Cortex of kidney (tissue), 1 donor: ENCODE measurements at places on chromosomes 2 and 18.

DNA sequence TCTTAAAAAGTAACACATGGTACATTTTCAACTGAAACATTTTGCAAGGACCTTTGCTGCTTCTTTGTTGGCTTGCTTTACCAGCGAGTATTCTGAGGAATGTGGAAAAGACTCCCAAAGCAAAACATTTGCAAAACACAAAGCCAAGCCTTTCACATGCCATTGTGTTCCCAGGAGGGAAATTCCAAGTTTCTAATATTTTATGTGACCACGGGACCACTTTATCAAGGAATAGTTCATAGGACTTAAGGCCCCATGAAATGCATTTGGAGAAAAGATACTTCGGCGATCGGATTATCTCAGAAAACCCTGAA is 26.2 kb downstream of the CYP27C1 start:
- no peak for DNase-seq

DNA sequence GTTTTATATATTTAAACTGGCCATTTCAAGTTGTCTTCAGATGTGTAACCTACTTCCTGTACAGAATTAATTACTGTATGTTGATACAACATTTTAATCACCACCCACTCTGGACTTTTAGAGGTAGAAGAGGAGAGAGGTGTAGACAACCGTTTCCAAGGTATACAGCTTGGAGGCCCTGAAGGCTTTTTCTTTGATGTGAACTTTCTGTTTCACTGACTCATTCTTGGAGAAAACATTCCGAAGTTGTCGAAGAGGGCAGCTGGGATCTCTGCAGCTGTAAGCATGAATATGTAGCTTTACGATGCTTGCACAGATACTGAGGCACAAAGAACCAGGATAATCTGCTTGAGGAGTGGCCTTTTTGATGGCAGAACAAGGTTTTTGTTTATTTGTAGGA is 137.0 kb downstream of the NCKAP5 start:
- DNase-seq, result no peak

GRCh38 chr2:6354546-6354945 is 511.2 kb downstream of the CMPK2 start:
- no peak for DNase-seq

DNA sequence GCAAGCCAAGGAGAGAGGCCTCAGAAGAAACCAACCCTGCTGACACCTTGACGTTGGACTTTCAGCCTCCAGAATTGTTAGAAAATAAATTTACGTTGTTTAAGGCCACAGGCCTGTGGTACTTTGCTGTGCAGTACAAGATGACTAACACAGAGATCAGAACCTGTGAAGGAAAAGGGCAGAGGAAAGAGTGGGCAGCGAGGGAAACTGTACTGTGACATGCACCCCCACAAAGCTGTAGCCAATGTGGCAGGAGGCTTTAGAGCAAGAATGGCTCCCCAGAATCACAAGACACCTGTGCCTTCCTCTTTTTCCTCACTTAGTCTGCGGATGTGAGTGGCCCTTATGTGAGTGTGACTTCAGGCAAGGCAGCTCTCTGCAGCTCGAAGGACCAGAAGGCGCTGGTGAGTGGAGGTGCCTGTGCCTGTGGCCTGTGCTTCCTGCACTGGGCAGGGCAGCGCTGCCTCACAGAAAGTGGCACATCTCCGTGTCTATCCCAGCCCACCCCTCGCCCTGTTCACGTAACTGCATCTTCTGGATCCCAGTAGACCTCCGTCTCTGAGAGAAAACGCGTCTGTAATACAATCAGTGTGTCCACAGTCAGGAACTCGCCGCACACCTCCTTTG is 89.5 kb downstream of the MRPS9 start:
- DNase-seq, result no peak

DNA sequence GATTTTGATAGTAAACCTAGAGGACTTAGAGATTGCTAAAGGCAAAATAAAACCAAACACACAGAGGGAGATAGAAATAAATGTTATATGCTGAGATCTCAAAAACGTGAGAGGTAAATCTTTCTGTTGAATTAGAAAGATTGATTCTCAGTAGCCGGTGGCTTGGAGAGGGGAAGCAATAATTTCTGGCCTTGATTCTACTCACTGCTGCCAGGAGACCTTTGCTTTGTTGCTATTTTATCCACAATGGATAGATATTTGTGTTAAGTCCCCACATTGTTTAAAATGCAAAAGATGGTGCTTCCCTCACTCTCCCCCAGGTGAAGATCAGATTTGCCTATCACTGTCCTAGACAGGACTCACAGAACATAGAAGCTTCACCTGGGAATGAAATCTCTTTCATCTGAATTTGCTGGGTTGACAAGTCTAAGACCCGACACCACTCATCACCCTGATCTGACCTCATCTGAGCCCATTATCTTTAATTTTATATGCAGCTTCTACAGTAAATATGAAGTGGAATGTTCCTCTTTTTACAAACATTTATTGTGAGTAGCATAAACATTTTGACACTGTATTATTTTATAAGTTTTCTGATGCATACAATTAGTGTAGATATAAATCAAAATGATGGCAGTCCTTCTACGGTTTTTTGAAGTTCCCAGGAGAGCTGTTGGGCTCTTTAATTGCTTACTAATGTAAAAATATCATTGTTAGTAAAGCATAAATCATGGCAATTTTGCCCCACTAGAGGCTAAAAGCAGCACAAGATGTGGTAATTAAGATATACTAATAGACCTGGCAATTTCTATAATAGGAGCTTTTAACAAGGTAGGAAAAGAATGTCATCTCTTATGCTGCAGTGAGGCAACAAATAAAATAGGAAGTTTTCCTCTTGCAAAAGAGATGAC is 149.7 kb downstream of the DCC start:
- DNase-seq, result no peak

- DNase-seq, result no peak
Observed at GRCh38 chr2:230060672-230061293, 7.9 kb downstream of the SLC16A14 start.

DNA sequence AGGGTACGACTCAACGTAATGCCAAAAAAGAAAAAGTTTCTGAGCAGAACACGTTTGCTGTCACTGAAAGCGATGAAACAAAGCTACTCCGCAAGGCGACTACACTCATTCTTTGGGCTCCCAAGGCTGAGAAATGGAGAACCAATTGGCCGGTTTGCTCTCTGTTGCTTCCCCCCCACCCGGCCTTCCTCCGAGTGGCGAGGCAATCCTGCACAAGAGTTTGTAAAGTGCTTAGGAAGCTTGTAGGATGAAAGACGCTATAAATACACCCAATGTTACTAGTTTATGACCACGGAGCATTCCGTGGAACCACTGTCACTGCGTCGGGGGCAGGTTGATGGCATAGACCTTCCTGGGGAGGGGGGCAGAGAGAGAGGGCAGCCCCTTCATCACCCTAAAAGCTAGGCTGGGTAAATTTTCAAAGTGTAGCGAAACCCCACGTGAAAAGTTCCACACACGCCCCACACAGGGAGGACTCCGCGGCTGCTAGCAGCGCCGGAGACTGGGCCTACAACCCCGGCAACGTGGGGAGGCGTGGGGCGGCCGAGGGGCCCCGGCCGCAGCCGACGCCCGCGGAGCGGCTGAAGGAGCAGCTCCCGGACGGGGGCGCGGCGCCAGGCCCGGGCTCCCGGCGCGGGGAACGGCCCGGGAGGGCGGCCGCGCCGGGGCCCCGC is 915 bp downstream of the CUL3 start:
- DNase-seq, result no peak

GRCh38 chr2:109448946-109449788 is 164.6 kb downstream of the SEPTIN10 start:
- DNase-seq, result no peak

GRCh38 chr18:64653068-64653467 is 504.2 kb upstream of the LINC00305 start:
- no peak for DNase-seq

- DNase-seq, result no peak
Observed at GRCh38 chr2:128405467-128405900, 86.8 kb upstream of the HS6ST1 start.

GRCh38 chr2:55786280-55786679 is 92.6 kb upstream of the PNPT1 start:
- DNase-seq, result no peak

DNA sequence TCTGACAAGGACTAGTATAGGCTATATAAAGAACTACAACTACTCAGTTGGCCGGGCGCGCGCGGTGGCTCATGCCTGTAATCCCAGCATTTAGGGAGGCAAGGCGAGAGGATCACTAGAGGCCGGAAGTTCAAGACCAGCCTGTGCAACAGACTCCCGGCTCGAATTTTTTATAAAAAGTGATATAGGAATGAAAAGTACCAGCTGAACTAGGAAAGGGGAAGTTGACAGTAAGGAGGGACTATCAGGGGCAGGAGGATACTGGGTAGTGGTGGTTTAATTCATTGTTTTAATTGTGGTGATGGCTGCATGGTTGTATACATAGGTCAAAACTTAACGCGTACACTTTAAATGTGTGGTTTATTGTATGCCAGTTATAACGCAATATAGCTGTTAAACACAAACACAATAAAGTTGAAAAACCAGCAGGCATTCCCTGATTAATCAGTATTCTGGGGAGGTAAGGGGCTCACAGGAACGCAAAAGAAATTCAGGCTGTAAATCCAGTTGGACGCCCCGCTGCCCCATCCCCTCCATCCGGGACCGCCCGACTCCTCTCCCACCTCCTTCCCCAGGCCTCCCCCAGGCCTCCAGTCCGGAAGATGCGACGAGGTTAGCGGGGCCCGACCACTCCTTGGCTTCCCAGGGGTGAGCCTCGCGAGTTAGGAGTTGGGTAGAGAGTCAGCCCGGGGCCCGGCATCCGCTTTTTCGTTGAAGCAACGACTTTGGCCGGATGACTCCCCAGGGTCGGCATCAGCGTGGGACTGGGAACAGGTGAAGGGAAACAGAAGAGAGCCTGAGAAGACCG is 746 bp upstream of the POLR1B start:
- no peak for DNase-seq

- DNase-seq, result no peak
Observed at GRCh38 chr2:216318521-216318874, 53.8 kb downstream of the MARCHF4 start.

DNA sequence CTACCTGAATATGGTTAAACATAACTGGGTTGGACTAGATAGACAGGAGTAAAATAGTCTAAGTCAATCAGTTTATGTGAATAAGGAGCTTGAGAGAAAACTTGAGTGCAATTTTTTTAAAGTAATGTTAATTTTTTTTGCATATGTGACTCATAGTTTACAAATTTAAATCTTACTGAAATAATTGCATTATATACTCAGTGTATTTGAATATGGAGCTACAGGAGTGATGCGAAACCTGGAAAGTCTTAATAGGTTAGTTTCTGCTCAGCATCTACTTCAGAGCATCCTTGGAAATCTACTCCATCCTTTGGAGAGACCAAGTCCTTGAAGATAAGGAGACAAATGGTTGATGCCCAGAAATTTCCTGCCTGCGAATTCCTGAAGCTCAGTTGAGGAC is 318.8 kb upstream of the NXPH2 start:
- no peak for DNase-seq

DNA sequence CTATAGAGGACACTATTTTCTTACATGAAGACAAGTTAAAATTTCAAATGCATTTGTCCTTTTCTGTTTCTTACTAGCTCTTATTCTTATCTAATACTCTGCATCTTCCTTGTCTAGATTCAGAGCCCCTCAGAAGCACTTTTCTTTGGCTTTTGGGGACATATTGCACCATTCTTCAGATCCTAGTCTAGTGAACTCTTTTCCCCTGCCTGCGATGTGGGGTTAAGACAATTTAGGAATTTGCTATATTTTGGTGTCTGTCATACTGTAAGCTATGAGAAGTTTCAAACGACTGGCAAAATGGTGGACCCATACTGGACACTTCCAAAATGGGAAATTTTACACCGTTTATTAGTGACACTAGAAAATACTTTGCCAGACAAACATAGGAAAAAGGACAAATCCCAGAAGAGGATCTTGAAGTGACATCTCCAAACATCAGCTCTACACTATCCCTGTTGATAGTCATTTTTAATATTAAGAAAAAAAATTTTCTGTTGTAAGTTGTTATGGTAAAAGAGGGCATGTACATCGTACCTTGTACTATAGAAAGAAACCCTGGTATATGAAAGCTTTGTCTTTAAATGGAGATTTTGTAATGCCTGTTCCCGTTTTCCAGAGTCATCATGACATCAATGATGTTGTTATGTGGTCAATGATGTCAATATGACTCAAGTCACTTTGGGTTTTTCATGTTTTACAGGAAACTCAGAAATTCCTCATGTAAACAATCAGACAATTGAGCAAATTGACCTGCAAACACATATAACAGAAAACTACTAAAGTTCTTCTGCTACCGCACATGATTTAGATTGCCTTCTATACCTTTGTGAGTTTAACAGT is 4.4 kb upstream of the KYNU start:
- no peak for DNase-seq

DNA sequence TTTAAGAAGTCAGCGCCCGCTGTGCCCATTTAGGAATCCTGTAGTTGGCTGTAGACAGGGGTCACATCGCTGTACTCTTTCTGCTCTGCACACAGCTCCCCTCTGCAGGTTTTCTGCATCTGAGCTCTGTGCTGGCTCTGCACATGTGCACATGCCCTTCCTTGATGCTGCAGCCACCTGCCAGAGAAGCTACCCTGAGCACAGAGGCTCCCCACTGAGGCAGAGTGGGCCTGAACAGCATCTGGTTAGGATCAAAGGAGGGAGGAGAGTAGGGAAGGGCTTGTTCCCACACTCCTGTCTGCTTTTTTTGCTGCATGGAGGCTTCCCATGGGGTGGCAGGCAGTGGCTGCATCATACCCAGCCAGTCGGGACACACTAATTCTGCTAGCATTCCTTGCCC is 238.9 kb downstream of the FHOD3 start:
- no peak for DNase-seq

GRCh38 chr18:39215920-39216319 is 1650.3 kb upstream of the CELF4 start:
- DNase-seq, result no peak

- DNase-seq, result no peak
Observed at GRCh38 chr2:69384618-69385081, 2.4 kb downstream of the GFPT1 start.

DNA sequence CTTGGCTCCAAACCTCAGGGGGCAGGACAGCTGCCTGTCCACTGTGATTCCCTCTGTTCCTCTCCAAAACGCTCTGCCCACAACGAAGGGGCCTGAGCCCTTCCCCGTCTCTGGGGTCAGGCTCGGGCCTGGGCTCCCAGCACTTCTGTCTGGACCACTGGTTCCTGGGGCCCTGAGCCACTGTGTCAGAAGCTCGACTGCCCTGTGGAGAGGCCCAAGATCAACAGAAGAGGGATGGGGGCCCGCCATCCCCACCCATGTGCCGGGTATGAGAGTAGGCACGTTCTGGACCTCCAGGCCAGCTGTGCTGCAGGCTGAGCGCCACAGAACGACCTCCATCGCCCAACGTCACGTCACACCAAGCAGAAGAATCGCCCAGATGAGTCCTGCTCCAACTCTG is 119.9 kb upstream of the HS6ST1 start:
- no peak for DNase-seq

DNA sequence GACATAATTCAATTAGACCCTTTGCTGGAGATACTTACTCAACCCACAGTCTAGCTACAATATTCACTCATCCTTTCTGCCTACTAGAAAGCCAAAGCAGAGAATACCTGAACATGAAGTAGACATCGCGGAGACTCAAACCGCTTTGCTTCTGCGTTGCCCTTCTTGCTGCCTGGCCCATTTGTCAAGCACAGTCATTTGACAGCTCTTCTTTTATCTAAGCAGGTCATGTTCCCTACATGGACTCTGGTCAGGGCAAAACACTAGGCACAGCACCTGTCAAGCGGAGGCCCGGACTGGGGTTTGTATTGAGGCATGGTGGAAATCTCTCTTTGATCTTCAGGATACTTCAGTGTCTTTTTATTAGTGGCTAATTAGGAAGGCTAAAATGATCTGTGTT is 89.7 kb downstream of the FARSB start:
- DNase-seq, result no peak
